Fibroblast of villous mesenchyme (primary cell): ENCODE measurements at places on chromosomes 4 and X.
A peak's percentile ranks its signal among the peaks of the same experiment; 100 is the strongest.

DNA sequence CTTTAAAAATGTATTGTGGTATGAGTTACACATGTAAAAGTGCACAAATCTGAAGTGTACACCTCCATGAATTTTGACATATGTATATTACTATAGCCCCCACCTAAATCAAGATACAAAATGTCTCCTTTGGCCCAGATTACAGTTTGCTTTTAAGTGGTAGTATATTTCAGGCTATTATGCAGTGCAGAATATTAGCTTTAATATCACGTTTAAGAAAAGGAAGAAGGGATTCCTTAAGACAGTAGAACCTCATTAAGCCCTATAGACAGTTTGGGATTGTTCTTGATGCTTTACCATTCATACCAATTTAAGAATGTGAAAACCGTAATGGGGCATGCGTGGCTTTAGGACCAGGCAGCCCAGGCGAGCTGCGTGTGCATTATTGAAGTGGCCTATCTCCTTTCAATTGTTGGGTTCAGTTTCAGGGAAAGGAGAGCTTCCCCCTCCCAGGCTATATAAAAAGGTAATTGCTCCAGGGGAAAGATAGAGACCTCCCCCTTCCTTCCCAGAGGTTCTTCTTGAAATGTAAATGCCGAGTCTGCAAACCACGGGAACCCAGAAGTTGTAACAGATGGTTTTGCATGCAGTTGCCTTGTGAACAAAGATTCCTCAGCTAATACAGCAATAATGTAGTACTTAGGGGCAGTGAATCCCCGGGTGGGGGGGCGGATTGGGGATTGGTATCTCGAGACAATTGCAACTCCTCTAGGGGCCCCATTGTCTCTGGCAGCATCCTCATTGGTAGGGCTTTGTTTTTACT, 106.1 kb downstream of the UCHL1 start:
- DNase-seq, result no peak

DNA sequence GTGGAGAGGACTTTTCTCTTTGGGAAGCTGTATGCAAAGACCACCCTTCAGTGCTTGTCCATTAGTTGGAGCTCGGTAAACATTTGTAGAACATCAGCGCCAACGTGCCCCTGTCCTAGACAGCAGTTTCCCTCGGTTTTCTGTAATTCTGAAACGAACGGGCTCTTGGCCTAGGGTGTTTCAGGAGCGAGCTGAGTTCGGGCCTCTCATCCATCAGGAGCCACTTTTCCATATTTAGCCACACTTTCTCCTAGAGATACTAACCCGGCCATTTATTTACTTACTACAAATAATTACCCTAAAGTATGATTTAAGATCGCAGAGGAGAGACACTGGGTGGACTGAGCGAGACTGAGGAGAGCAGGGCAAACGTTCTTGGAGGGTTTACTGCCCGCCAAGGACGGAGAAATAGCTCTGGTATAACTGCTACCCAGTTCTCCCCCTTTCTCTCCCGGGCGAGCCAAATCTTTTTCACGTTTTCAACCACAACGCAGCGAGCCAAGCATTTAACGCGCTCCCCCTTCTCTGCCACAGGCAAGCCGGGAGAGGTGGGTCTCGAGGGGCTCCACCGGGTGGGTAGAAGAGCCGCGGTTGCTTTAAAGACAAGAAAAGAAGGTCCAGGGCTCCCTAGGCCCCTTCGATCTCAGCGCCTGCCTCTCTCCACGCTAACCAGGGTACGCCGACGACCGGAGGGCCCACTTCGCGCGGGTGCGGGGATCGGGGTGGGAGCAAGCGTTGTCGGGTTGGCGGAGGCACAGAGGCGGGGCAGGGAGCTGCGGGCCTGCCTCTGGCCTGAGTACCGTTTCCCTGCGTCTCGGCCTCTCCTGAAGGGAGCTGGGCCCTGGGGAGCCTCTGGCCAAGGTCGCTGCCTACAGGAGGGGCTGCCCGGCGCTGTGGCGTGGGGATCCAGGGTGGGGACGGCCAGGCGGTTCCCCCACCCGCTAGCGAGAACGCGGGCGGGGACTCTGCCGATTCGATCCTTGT, 10.8 kb upstream of the PITX2 start:
- DNase-seq, result peak; percentile 57

- no peak for DNase-seq
Observed at GRCh38 chr4:152999346-153000075, 63.4 kb downstream of the FHDC1 start.

- DNase-seq, result no peak
Observed at GRCh38 chr4:154033921-154034320, 245.0 kb upstream of the SFRP2 start.

DNA sequence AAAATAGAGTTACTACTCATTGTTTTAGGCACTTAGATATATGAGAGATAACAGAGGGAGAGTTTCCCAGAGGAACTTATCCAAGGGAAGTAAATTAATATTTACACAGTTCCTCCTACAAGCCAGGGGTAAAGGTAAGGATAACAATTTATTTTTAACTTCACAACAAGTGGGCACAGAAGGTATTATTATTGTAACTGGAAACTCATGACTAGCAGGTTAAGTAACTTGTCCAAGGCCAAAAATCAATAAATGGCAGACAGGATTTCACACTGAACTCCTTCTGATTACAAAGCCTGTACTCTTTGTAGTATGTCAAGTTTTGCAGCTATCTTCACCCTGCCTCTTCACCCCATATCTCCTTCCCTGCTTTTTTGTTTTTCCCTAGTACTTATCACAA, 46.9 kb upstream of the F8A3 start:
- DNase-seq, result no peak

GRCh38 chrX:32708542-32708941, 502.8 kb downstream of the DMD start:
- DNase-seq, result no peak
